ENCODE measurements at places on chromosomes 12 and 14.

DNA sequence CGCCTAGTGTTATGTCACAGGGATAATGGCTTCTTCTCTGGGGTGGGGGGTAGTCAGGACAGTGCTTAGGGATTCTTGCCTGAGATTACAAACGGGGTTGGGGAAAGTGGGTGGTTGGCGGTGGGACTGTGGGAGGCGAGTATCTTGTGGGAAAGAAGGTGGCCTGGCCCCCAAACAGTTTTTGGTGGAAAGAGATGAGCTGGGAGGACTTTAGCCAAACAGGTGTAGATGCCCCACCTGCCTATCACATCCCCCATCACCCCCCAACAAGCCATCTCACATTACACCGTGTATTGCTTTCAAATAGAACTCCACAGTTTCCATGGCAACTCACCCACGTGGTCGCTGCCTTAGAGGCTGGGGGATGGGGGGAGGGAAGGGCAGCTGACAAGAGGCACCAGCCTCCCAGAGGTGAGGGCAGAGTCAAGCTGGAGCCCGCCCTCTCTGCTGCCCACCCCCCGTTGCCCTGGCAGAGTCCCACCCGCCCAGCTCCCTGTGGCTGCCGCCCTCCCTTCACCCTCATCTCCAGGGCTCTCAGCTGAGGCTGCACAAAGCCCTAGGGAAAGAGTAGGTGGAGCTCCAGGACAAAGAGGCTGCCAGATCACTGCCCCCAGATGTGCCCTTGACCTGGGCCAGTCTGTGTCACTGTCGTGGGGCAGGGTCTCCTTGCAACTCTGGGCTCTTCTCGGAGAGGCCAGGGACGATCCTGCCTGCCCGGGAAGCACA is 98.3 kb downstream of the LRRC74A start:
- no peak for DNase-seq

GRCh38 chr14:59281609-59282377 is 93.3 kb downstream of the DAAM1 start:
- DNase-seq = peak; percentile 78

DNA sequence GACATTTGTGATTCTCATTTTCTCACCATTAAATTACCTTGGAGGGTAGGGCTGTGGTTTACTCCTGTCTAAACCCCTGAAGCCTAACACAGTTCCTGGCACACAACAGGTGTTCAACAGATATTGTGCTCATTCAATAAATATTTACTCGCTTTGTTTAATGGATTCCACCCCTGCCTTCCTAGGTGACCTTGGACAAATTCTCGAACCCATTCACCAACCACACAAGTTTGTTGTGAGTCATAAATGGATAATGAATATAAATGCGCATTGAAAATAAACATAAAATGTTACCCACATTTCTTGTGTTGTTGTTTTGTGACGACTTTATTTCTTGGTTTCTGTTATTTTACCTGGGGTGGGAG is 362 bp upstream of the TSFM start:
- DNase-seq = no peak

DNA sequence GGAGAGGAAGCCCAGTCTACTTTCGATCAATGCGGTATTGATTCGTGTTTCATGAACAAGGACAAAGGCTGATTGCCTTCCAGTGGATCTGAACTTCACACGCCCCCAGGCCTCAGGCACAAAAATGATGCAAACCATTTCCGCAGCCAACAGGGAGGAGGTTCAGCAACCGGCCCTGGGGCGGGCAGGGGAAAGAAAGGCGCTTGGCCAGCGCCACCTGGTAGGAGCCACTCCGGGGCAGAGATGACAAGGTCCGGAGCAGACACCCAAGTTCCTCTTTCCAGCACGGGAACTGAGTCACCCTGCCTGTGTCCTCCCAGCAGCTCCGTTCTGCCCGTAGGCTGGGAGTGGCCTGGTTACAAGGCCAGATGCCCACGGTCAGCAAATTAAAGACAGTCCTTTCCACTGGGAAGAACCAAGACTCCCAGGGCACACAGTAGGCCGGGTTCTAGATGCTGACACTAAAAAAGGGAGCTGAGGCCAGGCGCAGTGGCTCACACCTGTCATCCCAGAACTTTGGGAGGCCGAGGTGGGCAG is 136.3 kb downstream of the SCARB1 start:
- DNase-seq = peak; percentile 61

- DNase-seq = no peak
Measured at GRCh38 chr14:26549571-26549970, 48.3 kb downstream of the NOVA1 start.
